ENCODE measurements at places on chromosomes 7 and 10.
A peak's percentile ranks its signal among the peaks of the same experiment; 100 is the strongest.

DNA sequence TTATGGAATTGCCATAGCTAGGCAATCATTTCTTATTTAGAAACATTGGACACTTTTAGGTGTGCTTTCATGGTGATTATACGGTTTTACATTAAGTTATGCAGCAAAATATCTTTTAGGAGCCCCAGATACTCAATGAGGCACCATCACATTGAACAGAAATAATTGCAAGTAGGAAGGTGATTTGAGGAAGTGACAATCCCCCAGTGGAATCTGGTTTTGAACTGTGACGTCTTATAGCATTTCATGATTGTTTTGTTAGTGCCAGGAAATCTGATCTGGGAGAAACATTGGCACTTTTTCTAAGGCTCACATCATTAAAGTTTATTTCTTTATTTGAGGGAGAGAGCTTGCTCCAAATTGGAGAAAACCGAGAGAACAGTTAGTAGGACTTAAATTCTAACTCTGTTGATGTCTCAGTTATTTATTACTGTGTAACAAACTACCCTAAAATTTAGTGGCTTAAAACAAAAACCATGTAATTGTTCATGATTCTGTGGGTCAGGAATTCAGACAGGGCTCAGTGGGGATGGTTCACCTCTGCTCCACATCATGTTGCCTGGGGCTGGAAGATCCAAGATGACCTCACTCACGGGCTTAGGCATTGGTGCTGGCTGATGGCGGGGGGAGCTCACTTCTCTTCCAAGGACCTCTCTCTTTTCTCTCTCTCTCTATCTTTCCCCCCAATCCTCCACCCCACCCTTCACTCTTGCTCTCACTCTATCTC lies 78.2 kb upstream of the STEAP1B start:
- DNase-seq, result no peak

DNA sequence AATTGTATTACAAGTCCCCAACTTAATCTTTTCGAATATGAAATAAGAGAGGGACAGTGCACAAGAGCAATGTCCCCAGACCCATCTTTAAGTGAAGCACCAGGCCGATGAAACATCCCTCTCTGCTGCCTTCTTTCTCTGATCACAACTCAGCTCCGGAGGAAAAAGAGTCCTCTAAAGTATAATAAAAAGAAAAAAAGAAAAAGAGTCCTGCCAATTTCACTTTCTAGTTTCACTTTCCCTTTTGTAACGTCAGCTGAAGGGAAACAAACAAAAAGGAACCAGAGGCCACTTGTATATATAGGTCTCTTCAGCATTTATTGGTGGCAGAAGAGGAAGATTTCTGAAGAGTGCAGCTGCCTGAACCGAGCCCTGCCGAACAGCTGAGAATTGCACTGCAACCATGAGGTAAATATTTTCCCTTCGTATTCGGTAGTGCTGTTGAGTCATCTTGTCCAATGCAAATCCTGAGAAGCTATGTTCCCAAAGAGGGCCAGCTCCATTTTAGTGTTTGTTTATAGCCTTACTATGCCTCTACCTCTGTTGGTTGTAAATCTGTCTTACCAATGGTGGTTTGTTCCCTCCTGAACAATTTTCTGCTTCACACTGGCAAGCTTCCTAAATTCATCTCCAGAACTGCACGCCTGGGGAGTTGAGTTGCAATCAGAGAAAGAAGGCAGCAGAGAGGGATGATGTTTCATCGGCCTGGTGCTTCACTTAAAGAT lies at the start of gene IFIT2:
Gene IFIT2 (plus strand): TSS at position 326 of the 725 bp plus-strand sequence. CDS start 78 bp downstream, at position 404.
- peak; percentile 21 for DNase-seq

DNA sequence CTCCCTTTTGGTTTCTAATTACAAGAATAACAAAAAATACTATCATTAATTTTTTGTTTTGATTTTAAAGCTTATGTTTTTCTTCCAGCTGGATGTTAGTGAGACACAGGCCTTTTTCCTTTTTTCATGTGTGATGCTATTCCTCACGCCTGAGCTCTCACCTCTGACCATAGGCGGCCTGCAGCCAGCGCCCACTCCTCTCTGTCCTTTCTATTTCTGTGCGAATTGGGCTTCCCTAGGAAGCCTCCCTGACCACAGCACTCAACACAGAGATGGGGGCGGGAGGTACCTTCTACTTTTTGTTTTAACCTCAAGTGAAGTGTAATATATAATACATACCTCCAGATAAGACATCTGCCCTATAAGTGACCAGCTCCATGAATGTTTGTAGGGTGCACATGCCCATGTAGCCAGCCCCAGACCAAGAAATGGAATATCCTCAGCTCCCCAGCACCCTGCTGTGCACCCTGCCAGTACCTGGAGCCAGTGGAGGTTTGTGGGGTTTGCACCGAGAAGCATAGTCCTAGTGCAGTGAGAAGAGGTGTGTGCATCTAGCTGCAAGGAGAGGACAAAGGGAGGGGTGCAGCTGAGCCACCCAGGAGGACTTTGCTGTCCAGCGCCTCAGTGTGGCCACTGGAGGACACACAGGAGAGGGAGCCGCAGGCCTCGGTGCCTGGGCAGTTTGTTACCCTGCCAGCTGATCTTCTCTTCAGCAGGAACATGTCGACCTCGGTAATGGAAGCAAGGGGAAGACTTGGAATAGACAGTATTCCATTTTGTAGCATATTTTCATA lies 38.5 kb downstream of the BNIP3 start:
- no peak for DNase-seq

DNA sequence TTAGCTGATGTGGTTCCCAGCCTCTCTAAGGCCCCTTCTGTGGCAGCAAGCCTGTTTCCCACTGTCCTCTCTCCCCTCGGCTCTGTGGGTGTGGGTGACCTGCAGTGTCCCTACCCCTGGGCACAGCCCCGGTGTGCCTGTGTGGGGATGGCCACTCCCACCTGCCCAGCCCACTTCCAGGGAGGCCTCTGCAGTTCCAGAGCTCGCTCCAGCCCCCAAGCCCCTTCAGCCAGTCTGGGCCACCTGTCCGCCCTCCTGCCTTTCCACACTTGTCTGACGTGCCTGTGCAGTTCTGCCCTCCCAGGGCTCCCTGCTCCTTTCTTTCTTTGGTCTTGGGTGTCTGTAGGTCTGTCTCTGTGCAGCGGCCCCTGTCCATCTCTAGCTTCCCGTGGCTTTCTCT lies 127.0 kb upstream of the PPIF start:
- no peak for DNase-seq

GRCh38 chr7:99562832-99563231 lies 4.4 kb downstream of the ZNF655 start:
- DNase-seq, result peak; percentile 58

DNA sequence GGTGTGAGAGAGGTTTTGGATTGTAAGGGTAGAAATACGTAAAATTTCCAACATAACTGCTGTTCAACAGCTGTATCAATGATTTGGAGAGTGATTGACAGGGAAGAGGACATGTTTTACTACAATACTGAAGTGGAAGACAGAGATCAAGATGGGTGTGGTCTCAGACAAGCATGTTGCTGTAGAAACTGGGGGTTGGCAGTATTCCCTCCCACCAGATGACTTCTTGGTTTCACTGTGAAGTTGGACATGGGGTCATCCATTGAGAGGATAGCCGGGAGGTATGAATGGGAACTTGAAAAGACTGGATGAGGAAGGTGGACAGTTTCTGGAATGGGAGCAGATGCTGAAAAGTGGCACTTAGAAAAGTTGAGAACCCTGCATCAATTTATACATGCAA lies 95.3 kb upstream of the HDAC9 start:
- no peak for DNase-seq

GRCh38 chr7:102012941-102013461 lies 195.6 kb downstream of the CUX1 start:
- DNase-seq, result no peak

DNA sequence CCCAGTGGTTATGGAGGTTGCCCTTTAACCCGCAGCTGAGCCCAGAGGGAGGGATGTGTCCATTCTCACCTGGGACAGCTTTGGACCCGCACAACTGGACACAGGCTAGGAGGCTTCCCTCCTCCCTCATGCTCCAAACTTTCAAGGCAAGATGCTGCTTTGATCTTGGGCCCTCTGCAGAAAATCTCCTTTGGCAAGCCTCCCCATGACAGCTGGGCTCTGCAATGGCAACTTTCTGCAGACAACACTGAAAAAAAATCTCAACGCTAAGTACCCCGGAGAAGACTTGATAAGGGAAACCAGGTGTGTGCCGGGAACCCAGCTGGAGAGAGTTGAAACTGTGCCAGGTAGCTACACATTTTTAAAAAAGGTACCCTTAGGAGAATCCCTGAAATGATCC lies 610.1 kb downstream of the LRMDA start:
- no peak for DNase-seq

- no peak for DNase-seq
These were observed 162.9 kb downstream of the ARL5B start for GRCh38 chr10:18822156-18822555.

DNA sequence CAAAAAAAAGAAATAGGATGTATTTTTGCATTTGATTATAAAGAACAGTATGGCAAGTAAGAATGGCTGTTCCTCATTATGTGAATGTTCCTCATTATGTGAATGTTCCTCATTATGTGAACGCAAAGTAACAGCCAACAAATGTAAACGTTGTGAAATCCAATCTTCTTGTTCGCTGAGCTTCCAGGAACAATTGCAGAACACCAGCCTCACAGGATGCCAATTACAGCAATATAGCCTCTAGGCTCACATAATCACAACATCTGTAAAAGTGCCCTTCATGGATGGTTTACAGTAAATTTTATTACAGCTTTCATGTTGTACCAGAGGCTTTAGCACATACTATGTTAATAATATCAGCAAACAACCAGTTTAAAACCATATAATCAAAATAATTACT lies 71.6 kb downstream of the THSD7A start:
- DNase-seq, result no peak

- DNase-seq, result no peak
These were observed 36.6 kb upstream of the ZNRF2 start for GRCh38 chr7:30247541-30248401.
